Renal cortex interstitium (tissue), 15 donors: ENCODE measurements at places on chromosomes 7 and 10. TPM values are rescaled to one million over a fixed set of nuclear protein-coding genes. Genes with fewer than 3 reads are reported as not detected.

The JAKMIP3 gene
- 0.20 TPM for polyA plus RNA-seq

The LRRN3 gene
- 3.9 TPM for polyA plus RNA-seq

GRCh38 chr10:97002670-97003069, 170.6 kb downstream of the LCOR start:
- no peak for DNase-seq

GRCh38 chr10:84308481-84309304, 19.7 kb upstream of the CCSER2 start:
- DNase-seq, result no peak

DNA sequence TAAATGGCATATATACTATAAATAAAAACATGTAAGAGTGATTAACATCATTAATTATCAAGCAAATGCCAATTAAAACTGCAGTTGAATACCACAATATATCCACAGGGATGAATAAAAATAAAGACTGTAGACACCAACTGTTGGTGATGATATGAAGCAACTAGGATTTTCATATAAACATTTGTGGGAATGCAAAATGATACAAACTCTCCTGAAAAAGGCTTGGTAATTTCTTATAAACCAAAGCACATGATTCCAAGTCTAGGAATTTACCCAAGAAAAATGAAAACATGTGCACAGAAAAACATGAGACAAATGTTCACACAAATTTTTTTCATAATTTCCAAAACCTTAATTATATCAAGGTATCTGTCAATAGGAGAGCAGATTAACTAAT, 448.1 kb downstream of the ETV1 start:
- no peak for DNase-seq

- no peak for DNase-seq
Measured at GRCh38 chr7:41481353-41481752, 221.5 kb downstream of the INHBA start.

DNA sequence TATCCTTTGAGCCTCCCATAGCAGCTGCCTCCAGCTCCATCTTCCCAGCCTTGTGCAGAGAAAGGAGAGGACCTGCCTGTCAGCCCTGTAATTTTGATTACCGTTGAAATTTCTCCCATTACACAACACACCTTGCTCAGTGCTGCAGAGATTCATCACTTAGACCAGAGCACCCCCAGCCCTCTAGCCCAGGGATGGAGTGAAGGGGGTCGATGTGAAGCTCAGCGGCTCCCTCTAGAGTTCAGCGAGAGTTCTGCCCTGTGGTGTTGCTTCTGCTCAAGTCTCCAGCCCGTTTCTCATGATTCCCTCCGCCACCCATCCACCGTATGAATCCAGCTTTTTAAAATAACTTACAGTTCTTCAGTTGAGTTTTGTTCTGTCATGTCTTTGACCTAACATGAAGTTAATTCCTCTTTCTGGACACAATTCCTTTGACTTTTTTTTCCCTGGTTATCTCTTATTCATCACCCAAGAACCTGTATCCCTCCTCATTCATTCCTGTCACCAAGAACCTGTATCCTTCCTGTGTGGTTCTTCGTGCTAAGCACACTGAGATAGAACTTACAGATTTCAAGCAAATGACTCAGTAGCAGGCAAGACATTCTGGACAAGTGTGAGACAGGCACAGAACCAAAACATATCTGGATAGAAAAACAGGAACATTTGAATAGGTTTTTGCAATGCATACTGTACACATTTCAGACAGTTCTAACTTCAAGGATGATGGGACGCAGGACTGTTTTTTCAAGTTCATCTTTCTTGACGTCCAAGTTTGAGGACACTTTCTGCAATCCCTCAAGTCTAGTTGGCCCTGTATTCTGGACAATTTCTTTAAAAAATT, 35.0 kb upstream of the ZNF32 start:
- no peak for DNase-seq

DNA sequence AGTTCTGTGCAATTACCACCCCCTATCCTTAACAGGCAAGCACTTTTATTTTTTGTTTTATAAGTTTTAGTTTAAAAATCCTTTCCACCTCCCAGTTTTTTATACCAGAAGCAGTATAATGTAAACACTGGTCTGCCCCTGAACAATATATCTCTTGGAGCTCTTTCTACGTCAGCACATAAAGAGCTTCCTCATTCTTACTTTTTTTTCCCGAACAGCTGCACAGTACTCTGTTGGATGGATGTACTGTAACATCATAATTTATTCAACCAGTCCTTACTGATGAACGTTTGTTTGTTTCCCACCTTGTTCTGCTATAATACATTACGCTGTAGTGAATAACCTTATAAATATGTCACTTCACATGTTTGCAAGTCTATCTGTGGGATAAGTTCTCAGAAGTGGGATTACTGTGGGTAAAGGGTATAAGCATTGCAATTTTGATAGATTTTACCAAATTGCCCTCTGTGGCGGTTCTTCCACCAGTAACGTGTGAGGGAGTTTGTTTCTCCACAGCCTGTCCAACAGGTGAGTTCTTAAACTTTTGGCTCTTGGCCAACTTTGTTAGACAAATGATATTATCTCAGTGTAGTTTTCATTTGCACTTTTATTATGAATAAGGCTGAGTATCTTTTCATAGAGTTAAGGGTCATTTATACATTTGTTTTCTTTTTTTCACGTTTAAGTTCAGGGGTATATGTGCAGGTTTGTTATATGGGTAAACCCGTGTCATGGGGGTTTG, 32.8 kb downstream of the ADRA2A start:
- peak; percentile 6 for DNase-seq

DNA sequence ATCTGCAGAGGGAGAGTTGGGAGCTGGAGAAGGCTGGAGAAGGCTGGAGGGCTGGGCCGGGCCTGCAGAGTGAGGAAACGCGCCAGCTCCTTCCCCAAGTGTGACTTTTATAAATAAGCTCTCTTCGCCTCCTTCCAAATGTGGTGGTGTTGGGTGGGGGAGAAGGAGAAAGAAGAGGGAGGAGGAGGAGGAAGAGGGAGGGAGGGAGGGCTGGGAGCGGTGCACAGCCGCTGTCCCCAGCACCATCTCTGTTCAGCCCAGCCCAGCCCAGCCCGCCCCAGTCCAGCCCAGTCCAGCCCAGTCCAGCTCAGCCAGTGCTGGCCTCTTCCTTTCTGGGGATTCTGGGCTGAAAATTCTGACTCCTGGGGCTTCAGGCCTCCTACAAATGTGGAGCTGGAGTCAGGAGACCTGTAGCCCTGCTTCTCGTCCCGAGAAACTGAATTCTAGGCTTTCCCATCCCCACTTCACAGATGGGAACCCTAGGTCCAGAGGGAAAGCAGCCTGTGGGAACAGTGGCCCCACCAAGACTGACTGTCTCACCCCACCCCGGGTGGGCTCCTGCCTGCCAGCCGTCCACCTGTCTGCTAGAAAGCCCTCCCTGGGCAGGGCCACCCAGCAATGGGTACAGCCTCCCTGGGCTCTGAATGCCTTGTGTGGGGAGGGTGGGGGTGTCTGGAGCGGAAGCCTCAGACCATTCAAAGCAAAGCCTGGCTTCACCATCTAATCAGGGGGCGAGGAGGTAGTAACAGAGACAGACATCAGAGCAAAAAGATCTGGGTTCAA, 2.3 kb downstream of the STX1A start:
- no peak for DNase-seq

DNA sequence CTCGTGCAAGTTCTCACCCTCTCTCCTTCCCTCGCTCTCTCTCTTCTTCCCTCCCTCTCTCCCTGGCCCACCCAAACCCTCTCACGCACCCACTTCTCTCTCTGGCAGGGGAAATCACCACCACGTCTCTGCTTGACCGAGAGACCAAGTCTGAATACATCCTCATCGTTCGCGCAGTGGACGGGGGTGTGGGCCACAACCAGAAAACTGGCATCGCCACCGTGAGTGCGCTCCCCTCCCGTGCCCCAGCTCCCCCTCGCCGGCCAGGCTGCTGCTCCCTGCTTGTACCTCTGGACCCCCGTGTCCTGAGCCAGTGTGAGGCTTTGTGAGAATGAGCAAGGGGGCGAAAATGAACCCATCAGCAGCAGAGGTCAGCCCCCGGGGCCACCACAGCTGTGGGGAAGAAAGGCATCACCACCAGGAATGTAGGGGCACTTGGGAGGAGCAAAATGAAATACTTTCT, 25.5 kb downstream of the C10orf105 start:
- no peak for DNase-seq

- no peak for DNase-seq
Measured at GRCh38 chr10:131852823-131853609, 47.8 kb upstream of the PPP2R2D start.

DNA sequence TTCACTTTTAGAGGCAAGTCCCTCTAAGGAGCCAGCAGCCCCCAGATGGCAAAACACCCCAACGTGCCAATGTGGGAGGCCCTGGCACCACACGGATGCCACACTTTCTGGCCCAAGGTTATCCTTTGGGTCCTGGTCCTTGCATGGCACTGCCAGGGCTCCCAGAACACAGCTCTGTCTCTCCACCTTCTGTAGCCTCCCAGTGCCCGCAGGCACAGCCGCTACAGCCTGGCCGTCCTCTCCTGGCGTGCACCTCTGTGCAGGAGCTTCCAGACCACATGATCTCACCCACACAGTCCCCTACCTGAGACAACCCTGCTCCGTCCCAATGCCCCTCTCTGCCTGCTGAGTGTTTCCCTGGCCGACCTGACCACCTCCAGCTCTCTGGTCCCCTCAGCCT, 215.0 kb downstream of the TNS3 start:
- DNase-seq, result no peak

GRCh38 chr10:88901206-88901983, 21.4 kb downstream of the STAMBPL1 start:
- DNase-seq, result no peak
